Progenitor cell of endocrine pancreas (in vitro differentiated cells): ENCODE measurements at places on chromosomes 2 and 18. TPM values are rescaled to one million over a fixed set of nuclear protein-coding genes. Genes with fewer than 3 reads are reported as not detected.
A peak's percentile ranks its signal among the peaks of the same experiment; 100 is the strongest.

DNA sequence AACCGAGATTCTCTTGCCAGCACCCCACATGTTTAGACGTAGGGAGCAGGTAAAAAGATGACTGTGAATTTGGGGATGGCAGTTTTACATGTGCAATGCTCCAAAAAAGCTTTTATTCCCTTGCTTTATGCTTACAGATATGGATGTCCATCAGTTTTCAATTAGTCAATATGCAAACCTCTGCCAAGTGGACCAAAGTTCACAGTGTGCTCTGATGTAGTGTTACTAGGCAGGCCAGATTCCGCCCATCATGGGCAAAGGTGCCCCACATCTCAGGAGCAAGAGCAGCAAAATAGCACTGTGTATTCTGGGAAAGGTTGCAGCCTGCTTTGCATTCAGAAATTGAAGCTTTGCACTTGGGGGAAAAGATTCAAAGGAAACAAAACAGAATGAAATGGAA is 329.7 kb upstream of the ZEB2 start:
- DNase-seq: no peak
- no peak overlapping the region for H3K27ac ChIP-seq

GRCh38 chr2:219440388-219441256 is 6.0 kb downstream of the SPEG start:
- peak overlapping the region; percentile 80 for H3K4me3 ChIP-seq
- H3K36me3 ChIP-seq: no peaks in the 10 kb centered on the region
- H3K27ac ChIP-seq: no peak overlapping the region
- H3K4me1 ChIP-seq: peaks cover 10% of the 10 kb centered on the region

Gene SIX3
- not detected in 2 replicates for total RNA-seq

Gene LIMS1
- 35.6 and 37.7 TPM in 2 replicates for total RNA-seq

GRCh38 chr18:25953111-25953510 is 137.3 kb downstream of the SS18 start:
- no peaks in the 10 kb centered on the region for H3K36me3 ChIP-seq
- H3K27me3 ChIP-seq: no peaks in the 10 kb centered on the region
- no peak overlapping the region for H3K4me3 ChIP-seq
- peaks cover 2% of the 10 kb centered on the region for H3K4me1 ChIP-seq
- no peak overlapping the region for H3K27ac ChIP-seq
- DNase-seq: no peak

GRCh38 chr18:69686861-69687260 is 260.8 kb downstream of the CD226 start:
- no peak overlapping the region for H3K27ac ChIP-seq
- H3K27me3 ChIP-seq: no peaks in the 10 kb centered on the region
- H3K4me3 ChIP-seq: no peak overlapping the region
- H3K36me3 ChIP-seq: no peaks in the 10 kb centered on the region
- no peaks in the 10 kb centered on the region for H3K4me1 ChIP-seq
- DNase-seq: no peak

GRCh38 chr2:5690718-5691220 is 1.4 kb upstream of the SOX11 start:
- no peak for DNase-seq
- H3K27me3 ChIP-seq: no peaks in the 10 kb centered on the region
- peaks cover 14% of the 10 kb centered on the region for H3K4me1 ChIP-seq
- H3K4me3 ChIP-seq: peak overlapping the region; percentile 94

DNA sequence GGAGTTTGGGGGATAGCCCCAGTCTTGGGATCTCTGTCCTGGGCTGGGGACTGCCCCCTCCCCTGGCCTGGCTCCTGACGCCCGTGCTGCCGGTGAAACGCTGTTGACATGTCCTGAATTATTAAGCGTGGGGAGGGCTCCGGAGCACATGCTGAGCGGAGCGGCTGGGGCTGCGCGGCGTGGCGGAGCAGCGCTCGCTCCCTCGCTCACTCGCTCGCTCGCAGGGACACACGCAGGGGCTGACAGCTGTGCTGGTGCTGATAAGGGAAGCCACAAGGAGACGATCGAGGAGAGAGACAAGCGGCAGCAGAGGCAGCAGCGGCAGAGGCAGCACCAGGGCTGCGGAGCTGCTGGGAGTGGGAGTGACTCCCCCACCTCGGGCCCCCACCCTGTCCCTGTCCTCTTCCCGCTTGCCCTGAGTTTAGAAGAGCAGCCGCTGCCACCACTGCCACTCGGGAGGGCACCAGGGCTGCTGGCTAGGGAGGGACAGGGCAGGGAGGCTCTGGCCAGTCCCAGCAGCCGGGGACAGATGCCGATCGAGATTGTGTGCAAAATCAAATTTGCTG is at the start of gene ASIC4:
Gene ASIC4, plus strand, starts transcription at position 287 of the 566 bp plus-strand sequence. Its CDS starts 243 bp downstream, at position 530.
- DNase-seq: no peak
- H3K4me1 ChIP-seq: peaks cover 52% of the 10 kb centered on the region
- H3K27ac ChIP-seq: peak within 1 kb of the TSS; percentile 71
- peaks cover 55% of the 10 kb centered on the region for H3K27me3 ChIP-seq
- no peaks in the 10 kb centered on the region for H3K36me3 ChIP-seq

DNA sequence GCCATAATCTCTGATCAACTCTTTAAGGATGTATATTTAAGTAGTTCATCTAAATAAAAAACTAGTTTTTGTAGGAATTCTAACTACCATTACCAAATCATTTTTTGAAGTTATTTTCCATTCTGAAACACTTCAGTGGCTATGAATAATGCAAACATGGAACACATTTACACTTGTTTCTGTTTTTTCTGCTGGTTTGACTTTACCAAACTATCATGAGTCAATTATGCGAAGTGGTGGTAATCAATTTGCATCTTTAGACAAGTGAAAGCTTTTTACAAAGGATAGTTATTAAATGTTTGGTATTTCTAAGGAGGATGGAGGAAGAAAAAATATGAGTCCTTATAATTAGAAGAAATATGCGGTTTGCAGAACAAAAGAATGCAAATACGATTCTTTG is 202.0 kb upstream of the MMADHC start:
- no peak overlapping the region for H3K4me3 ChIP-seq
- DNase-seq: no peak
- no peaks in the 10 kb centered on the region for H3K27me3 ChIP-seq
- H3K27ac ChIP-seq: no peak overlapping the region

DNA sequence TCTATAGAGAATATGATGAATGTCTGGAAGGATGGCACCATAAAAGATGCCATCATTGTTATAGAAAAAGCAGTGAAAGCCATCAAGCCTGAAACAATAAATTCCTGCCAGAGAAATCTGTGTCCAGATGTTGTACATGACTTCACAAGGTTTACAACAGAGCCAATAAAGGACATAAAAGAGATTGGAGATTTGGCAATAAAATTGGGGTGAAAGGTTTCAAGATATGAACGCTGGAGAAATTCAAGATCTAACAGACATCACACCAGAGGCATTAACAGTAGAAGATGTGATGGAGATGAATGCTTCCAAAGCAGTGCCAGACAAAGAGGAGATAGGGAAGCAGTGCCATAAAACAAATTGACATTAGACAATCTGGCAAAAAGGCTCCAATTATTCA is 518.8 kb upstream of the ACVR2A start:
- no peaks in the 10 kb centered on the region for H3K36me3 ChIP-seq
- no peak for DNase-seq
- no peaks in the 10 kb centered on the region for H3K27me3 ChIP-seq
- H3K27ac ChIP-seq: no peak overlapping the region
- H3K4me3 ChIP-seq: no peak overlapping the region
- no peaks in the 10 kb centered on the region for H3K4me1 ChIP-seq

GRCh38 chr2:182540252-182540651 is 113.4 kb upstream of the PDE1A start:
- no peaks in the 10 kb centered on the region for H3K27me3 ChIP-seq
- no peak overlapping the region for H3K4me3 ChIP-seq
- no peak overlapping the region for H3K27ac ChIP-seq
- H3K36me3 ChIP-seq: no peaks in the 10 kb centered on the region
- H3K4me1 ChIP-seq: no peaks in the 10 kb centered on the region

DNA sequence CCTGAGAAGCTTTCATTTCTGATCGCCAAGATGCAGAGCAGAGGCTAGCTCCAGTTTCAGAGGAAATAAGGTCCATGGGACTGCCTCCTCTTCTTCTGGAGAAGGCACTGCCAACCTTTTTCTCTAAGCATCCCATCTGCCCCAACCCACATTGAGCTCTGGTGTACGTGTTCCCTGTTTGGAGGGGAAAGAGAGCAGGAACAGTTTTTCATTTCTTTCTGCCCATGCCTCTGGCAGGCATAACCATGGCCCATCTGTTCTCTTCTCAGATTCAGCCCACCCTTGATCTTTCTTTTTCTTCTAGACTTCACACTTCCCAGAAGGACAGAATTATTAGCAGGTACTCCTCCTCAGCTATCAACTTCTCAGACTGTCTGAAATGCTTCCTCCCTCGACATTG is 1110.3 kb upstream of the KLHL29 start:
- H3K4me3 ChIP-seq: no peak overlapping the region
- no peaks in the 10 kb centered on the region for H3K27me3 ChIP-seq
- no peaks in the 10 kb centered on the region for H3K4me1 ChIP-seq
- no peaks in the 10 kb centered on the region for H3K36me3 ChIP-seq
- no peak for DNase-seq

DNA sequence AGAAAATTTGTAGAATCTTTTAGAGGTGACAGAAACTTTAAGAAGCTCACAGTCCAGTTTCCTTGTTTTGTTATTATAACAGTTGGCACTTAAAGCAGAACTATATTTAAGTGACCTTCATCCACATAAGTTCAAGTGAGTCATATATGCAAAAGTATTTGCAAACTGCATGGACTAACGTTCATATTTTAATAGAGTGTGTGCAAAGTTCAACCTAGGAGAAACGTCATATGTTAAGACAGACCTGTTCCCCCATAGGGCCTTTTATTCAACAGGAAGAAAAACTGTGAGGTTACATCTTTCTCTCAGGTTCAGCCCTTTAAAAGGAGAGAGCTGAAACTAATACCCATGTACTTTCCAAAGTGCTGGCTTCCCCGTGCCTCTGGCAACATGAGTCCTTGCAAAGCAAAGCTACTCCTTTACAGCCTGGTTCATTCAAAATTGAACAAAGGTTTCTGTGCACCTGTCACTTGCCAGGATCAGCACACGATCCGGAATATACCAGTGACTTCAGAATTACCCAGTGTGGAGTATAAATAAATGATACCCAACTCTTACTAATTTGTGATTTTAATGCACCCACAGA is 280.0 kb upstream of the RAB12 start:
- no peak for DNase-seq
- H3K4me1 ChIP-seq: peaks cover 4% of the 10 kb centered on the region
- H3K4me3 ChIP-seq: no peak overlapping the region
- H3K27me3 ChIP-seq: no peaks in the 10 kb centered on the region
- no peak overlapping the region for H3K27ac ChIP-seq

Gene TXNDC2
- total RNA-seq: not detected in 2 replicates

- H3K4me3 ChIP-seq: no peak overlapping the region
- peaks cover 15% of the 10 kb centered on the region for H3K4me1 ChIP-seq
- no peaks in the 10 kb centered on the region for H3K36me3 ChIP-seq
- H3K27ac ChIP-seq: no peak overlapping the region
- H3K27me3 ChIP-seq: peaks cover 2% of the 10 kb centered on the region
Observed at GRCh38 chr2:175854665-175855064, 147.4 kb downstream of the LNPK start.

Gene DCAF17
- 25.8 and 26.0 TPM in 2 replicates for total RNA-seq

- no peaks in the 10 kb centered on the region for H3K27me3 ChIP-seq
- no peak for DNase-seq
- H3K4me1 ChIP-seq: peaks cover 5% of the 10 kb centered on the region
- no peak overlapping the region for H3K27ac ChIP-seq
Observed at GRCh38 chr2:138559641-138560040, 58.1 kb downstream of the SPOPL start.

Gene IL1A
- 0.12 TPM in 1 of 2 replicates, not detected in the other for total RNA-seq

- no peak overlapping the region for H3K4me3 ChIP-seq
- peaks cover 4% of the 10 kb centered on the region for H3K4me1 ChIP-seq
- no peak for DNase-seq
Observed at GRCh38 chr2:19540739-19541525, 182.5 kb upstream of the OSR1 start.

DNA sequence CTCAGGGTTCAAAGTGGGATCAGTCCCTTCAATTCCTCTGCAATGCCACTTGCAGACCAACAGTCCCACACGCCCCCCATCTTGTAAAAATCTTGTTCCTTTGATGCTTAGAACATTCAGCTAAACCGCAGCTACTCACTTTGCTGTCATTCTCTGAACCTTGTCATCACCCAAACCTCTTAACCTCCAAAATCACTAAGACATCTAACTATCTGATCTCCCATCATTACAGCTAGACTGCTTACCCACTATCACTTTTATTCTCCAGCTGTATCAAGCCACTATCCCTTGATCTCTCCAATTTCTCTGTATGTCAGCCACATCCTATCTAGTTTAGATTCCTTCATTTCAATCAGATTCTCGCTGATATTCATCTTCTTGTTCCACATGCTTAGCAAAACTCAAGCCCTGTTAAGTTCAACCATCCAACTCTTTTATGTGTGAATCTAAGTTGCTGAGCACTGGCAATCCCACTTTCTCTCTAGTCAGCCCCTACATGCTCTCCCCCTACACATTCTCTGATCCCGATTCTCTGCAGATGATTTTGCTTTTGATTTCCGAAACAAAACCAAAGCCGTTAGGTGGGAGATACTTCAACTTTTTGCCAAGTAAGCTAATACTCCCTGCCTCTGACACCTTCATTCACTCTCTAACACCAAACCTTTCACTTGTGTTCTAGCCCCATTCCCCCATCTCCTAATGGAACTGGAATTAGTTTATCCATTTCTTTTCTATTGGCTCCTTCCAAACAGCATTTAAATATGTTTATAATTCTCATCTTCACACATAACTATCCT is 4.6 kb downstream of the GTF3C2 start:
- H3K36me3 ChIP-seq: peaks cover 3% of the 10 kb centered on the region
- peak overlapping the region; percentile 41 for H3K27ac ChIP-seq
- no peaks in the 10 kb centered on the region for H3K27me3 ChIP-seq
- DNase-seq: no peak
- peaks cover 14% of the 10 kb centered on the region for H3K4me1 ChIP-seq
- no peak overlapping the region for H3K4me3 ChIP-seq

DNA sequence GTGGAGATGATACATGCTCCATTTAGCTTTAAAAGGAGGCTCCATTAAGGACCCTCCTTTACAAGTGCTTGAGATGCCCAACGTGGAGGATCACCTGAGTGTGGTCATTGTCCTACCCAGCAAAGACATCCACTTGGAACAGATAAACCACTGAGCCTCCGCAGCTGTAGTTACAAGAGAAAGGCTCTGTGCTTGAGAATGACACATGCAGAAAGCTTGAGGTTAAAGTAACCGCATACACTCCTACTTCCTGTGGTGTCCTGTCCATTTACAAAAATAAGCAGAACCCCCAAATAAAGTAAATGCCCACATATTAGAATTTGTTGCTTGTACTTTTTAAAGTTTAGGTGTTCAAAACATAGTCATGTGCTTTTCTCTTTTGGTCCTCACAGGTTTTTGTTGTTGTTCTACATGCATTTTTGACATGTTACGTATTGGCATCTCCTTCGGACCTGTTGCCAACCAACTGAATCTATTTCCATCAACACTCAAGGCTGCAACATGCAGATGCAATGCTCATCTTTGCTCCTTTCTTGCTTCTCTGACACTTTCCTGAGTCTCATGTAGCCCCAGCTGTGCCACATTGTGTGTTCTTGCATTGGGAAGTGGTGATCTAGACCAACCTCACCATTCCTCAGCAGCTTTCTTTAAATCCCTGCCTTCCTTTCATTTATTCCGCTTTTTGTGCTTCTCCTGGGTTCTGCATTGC is 56.0 kb downstream of the SERPINB7 start:
- H3K36me3 ChIP-seq: no peaks in the 10 kb centered on the region
- no peak overlapping the region for H3K27ac ChIP-seq
- peaks cover 1% of the 10 kb centered on the region for H3K4me1 ChIP-seq
